ENCODE measurements at places on chromosomes 2 and 18. TPM values are rescaled to one million over a fixed set of nuclear protein-coding genes. Genes with fewer than 3 reads are reported as not detected.

ZNF892 gene
- total RNA-seq: 3.6 TPM

DNA sequence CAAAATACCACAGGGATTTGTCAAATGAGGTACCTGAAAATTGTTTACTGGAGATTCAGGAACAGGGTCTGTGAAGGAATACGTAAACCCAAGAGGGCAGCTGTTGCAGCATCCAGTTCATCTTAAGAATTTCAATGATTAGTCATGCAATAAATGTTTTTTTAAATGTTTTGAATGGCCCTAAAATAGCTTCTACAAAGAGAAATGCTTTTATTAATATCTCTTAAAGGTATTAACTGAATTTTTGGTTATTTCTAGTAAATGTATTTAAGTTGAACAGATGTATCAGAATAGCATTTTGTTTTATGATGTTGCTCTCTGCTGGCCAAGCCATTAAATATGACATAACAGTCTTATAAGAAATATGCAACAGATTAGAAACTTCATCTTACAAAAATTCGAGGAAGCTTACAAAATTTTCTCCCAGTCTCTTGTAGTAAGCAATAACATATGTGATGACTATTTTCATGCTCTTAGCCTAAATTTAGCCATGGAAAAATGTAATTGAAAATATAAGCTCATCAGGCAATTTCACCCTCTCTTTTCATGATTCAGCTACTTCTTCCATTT is 863.9 kb downstream of the SUCLG1 start:
- DNase-seq: no peak

DNA sequence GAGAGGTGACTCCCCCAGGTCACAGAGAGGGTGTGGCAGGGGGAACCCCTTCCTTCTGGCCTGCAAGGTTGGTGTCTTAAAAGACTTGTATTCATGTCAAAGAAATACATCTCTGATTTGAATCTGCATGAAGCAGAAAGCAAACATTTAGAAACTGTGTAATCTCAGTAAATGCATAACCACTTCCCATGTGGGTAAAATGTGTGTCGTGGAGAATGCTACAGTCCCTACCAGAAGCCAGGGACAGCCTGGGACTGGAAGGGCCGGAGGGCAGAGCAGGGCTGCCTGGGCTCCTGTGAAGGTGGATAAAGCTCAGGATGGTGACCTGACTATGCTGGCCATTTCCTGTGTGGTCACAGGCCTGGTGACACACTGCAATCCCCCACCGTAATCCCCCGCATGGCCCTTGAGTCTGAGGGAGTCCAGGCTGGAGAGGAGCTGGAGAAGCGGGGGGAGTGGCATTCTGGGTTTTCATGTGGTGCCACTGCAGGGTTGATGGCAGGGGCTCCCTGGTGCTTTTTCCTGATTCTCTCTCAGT is 102.2 kb downstream of the LRRC30 start:
- DNase-seq: no peak

DNA sequence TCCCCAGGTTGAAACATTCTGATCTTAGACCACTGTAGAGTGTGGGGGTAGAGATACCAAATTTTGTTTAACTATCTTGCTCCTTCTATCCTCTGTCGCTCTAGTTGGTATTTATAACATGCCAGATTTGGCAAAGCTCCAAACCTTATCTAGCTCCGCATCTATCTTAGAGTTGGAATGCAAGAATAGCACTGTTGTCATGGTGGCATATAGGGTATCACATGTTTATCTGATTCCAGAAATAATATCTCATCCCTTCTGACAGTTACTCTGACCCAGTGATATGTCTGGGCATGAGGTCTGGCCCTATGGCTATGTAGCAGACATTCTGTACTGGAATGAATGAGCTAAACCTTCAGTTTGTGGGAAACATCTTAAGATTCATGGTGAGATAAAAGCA is 51.7 kb downstream of the CABYR start:
- DNase-seq: no peak

- no peak for DNase-seq
Measured at GRCh38 chr18:58015065-58015780, 28.8 kb upstream of the NEDD4L start.

- no peak for DNase-seq
Measured at GRCh38 chr2:69796174-69796573, 33.3 kb upstream of the GMCL1 start.

- DNase-seq: no peak
Measured at GRCh38 chr2:37471994-37472393, 127.6 kb downstream of the QPCT start.

DNA sequence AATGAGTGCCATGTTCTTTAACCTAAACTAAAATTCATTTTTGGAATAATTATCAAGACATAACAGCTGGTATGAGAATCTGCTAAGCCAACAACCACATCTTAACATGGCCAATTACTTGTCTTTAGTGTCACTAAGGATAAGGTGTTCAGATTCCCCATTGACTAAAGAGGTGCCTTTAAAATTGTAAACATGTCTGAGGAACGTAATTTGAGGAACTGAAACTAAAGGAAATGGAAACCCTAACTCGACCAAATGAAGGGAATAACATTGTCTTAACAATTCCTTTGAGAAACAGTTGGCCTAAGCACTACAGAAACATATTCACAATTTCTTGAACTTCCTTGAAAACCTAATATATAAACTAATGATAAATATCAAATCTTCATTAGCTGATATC is 355.4 kb upstream of the GULP1 start:
- no peak for DNase-seq

- no peak for DNase-seq
Measured at GRCh38 chr2:64524604-64525316, 632 bp downstream of the AFTPH start.

- no peak for DNase-seq
Measured at GRCh38 chr2:94956797-94957391, 68.6 kb upstream of the MAL start.

GRCh38 chr18:52313213-52313612 is 26.8 kb upstream of the DCC start:
- DNase-seq: no peak

GRCh38 chr2:216202626-216203250 is 93.6 kb downstream of the XRCC5 start:
- no peak for DNase-seq

- no peak for DNase-seq
Measured at GRCh38 chr2:218716070-218716469, 5.4 kb downstream of the TTLL4 start.

All from mesenteric fat pad (tissue), 1 donor.